Activated naive CD4-positive, alpha-beta T cell treated with anti-CD3 and anti-CD28 coated beads for 36 hours (primary cell): ENCODE measurements at places on chromosomes 16 and 17.

- peak; percentile 77 for DNase-seq
These were observed 3.4 kb downstream of the ZNF688 start for GRCh38 chr16:30567991-30568638.

DNA sequence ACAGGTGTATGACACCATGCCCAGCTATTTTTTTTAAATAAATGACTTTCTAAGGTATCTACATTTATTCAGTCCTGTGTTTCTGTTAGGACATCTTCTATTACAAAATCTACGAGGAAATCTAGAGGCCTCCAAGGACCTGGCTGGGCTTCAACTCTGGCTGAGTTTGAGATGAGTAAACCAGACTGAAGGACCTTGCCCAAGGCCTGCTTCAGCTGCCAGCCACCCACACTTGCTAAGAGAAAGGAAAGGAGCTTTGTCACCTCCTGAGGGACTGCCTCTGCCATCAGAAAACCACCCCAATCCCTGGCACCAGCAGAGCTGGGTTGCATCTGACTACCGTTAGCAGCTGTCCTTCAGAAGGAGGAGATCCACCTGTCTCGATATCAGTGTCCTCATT lies 1.3 kb upstream of the MYO1D start:
- no peak for DNase-seq

DNA sequence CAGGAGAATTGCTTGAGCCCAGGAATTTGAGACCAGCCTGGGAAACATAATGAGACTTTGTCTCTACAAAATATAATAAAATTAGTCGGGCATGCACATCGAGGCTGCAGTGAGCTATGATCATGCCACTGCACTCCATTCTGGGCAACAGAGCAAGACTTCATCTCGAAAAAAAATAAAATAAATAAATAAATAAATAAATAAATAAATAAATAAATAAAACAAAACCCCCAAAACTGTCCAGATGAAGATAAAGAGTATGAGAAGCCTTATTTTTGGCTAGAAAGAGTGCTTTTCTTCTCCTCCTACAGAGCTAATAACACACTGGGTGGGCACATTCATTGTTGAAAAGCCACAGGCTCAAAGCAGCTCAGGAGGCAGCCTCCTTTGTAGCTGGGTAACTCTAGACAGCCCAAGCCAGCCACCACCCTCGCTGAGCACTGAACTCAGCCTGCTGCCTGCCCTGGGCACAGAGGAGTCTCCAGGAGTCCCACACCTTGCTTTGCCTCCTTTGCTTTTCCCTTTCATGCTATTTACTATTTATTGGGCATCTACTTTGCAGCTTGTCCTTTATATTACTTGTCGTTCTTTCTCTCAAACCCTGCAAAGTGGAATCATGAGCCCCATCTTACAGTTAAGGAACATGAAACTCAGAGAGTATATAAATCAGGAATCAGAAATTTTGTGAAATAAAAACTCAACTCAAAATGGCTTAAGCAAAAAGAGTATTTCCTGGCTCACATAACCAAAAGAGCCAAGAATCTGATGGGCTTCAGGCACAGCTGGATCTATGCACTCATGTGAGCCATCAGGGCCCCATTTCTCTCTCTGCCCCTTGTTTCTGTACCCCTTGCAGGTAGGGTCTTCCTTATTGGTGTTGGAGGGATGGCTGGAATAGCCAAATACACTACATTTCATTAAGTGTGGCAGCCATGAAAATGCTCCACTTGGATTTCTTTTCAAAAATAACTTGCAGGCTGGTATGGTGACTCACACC lies 18.1 kb upstream of the C16orf87 start:
- no peak for DNase-seq

- no peak for DNase-seq
These were observed 282.9 kb upstream of the N4BP1 start for GRCh38 chr16:48892893-48893292.

DNA sequence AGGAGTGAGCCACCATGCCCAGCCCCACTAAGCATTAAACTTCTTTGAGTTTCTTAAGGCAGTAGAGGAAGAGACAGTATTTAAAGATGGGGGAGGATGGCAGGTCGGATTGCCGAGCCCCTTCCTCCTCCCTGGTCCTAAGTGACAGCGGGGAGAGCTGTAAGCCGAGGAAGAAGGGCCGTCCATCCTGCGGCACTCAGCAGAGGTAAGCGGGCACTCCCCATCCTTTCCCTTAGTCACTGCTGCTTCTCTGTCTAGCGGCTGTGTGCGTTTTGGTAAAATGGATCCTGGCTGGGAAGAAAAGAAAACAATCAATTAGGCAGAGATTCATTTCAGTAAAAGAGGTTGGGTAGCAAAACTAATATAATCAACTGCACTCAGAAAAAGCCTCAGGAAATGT lies 13.9 kb downstream of the DNAAF1 start:
- no peak for DNase-seq

DNA sequence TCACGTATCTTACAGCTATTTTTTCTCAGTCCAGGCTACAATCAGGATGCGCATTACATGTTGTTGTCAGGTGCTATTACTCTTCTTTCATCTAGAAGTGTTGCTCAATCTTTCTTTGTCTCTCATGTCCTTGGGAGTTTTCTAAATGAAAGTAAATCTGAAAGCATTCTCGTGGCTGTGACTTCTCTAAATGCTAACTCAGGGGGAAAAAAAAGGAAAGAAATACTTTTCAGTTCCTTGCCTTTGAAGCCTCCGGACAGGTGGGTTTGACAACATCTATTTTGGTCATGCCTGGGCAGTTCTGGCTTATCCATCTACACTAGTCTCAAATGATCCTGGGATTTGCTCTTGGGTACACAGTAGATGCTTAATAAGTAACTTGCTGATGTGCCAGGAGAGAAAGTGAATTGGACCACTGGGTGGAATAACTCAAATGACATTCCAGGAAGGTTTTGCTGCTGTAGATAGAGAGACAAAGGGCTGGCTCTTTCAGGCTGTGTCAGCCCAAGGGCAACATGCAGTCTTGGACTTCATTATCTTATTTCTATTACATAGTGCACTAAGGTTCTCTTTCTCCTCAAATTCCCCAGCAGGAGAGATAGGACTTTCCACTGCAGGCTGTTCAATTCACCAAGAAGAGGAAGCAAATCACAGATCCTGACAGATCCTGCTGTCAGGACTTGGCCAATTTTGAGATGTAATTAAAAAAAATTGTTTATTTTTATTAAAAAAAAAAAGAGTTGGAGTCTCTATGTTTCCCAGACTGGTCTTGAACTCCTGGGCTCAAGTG lies 63.6 kb upstream of the NFAT5 start:
- no peak for DNase-seq

GRCh38 chr17:16911141-16911937 lies 60.6 kb downstream of the TNFRSF13B start:
- peak; percentile 32 for DNase-seq

- peak; percentile 69 for DNase-seq
These were observed 4.8 kb downstream of the RPA1 start for GRCh38 chr17:1834380-1835149.

DNA sequence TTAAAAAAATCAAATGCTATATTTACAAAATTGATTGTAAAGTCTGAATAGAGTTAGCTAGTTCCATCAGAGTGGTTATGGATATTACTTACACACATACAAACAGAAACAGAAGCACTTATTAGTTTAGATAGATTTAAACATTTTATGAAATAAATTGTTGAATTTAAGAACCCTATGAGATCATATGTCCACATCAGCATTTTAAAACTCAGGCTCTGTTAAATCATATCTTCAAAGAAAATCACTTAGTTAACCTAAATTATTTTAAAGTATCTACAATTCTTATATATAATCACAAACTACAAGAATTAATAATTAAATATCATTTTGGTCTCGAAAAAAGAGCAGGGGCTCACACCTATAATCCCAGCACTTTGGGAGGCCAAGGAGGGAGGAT lies 42.5 kb downstream of the HELZ start:
- no peak for DNase-seq

GRCh38 chr17:13302983-13303382 lies 285.2 kb upstream of the ELAC2 start:
- DNase-seq, result no peak

- no peak for DNase-seq
These were observed 46.4 kb downstream of the STAT5A start for GRCh38 chr17:42334677-42335076.

GRCh38 chr16:52621651-52622050 lies 74.7 kb upstream of the TOX3 start:
- DNase-seq, result no peak

GRCh38 chr17:6893382-6894205 lies 62.1 kb upstream of the TEKT1 start:
- DNase-seq, result no peak

DNA sequence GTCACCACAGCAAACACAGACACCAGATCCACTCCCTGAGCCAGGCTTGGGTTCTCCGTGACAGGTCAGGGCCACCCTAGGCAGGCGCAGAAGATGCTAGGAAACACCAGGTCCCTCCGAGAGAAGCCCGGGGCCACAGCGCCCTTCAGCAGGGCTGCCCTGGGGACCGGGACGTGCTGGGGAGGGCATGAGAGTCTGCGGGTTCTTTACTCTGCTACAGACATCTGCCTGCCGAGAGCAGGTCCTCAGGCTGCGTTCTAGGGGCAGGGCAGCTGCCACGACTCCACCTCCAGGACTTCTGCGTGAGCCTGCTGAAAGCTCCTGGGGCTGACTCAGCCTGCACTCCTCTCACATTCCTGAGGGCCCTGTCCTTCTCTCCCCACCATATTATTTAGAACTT lies 11.4 kb downstream of the MYLK3 start:
- DNase-seq, result no peak

- DNase-seq, result no peak
These were observed 182.4 kb downstream of the RAB11FIP4 start for GRCh38 chr17:31573861-31574260.

DNA sequence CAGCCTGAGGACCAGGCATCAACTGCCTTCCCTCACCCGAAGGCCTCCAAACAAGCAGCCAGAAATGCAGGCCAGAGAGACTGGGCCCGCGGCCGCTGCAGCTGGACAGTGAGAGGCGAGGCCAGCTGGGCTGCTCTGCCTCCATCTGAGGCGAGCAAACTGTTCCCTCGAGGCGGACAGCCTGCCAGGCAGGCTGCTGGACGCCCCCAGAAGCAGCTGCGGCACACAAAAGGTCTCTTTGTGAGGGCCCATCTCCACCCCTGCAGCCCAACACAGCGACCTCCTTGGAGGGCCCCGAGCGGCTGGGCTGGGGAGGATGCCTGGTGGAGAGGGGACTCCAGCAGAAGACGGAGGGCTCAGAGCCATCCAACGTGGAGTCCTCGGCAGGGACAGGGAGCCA lies 4.7 kb downstream of the CORO7 start:
- no peak for DNase-seq

DNA sequence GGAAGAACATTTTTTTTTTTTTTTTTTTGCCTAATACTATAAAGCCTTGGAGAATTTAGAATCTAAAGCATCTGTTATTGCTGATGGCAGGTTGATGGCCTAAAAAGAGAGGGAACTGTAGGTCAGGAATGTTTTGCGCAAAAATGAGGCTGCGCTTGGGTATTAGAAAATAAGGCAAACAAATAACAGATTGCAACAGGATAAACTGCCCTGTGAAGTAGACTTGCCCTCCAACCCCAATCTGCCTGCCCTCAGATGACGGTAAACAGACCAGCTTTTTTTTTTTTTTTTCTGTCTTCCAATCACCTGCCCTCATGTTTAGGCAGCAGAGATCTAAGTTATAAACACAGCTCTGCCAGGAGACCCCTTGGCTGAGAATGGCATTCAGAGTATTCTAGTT lies 3.8 kb upstream of the DHX8 start:
- DNase-seq, result no peak

- peak; percentile 46 for DNase-seq
These were observed at the start of gene ABCC1 for GRCh38 chr16:15949210-15950160. Gene ABCC1 (plus strand): TSS chr16:15949616. CDS start chr16:15949752, 136 bp downstream.

DNA sequence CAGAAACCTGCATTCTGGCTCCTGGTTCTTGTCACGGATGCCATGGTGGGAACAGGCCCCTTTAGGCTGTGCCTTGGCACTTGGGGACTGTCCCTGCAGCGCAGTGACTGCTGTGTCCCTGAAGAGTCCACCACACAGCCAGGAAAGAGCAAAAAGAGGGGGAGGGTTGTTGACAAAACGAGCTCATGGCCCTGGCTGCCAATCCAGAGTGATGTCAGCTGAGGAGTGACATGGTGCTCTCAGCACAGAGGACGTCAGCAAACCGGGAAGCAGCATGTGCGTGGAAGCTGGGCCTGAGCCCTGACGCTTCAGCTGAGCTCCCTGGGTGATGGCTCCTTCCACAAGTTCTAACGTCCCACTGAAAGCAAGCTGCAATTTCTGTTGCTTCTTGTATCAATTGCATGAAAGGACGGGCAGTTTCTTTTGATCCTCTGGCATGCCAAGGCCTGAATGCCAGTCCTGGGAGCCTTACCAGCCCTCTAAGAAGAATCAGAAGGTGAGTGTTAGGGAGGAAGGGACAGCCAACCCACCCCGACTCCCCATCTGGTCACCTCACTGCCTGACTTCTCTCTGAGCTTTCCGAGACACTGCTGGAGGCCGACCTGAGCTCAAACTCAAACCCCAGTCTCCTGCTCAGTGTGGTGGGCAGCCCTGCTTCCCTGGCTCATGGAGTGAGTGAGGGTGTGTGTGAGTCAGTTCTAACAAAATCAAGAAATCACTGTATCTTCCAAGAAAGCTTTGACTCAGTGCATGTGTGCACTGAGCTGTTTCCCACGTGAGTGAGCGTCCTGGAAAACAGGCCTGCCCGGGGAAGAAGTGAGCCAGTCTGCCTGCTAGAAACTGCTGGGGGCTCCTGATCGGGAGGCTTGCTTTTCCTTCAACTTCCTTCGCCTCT lies 14.7 kb upstream of the WNT3 start:
- DNase-seq, result no peak

DNA sequence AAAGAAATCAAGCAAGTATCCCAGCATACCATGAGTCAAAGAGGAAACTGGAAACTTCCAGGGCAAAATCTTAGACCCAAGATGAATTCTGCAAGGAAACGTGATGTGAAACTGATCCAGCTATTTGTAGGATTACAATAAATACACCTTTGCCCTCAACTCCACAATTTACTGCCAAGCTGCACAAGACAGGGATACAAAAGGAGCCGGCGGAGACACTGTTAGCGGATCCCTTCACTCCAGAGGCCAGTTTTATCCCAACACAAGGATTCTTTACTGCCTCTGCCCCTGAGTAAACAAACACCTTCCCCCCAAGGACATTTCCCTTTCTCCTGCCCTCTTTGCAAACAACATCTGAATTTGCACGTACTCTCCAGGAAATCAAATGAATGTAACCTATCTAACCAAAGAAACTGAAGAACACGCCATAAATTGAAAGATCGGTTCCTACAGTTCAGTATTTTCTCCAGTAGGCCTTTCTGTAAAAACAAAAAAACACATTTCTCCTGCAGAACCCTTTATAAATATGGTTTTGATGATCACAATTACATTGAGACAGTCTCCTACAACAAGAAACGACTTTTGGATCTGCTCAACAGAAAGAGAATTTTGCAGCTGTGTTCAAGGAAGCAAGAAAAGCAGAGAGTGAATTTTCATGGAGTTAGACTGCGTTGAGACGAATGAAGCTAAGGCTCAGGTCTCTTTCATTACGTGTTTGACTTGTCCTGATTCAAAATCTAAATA lies 1.4 kb upstream of the CBX2 start:
- DNase-seq, result no peak

DNA sequence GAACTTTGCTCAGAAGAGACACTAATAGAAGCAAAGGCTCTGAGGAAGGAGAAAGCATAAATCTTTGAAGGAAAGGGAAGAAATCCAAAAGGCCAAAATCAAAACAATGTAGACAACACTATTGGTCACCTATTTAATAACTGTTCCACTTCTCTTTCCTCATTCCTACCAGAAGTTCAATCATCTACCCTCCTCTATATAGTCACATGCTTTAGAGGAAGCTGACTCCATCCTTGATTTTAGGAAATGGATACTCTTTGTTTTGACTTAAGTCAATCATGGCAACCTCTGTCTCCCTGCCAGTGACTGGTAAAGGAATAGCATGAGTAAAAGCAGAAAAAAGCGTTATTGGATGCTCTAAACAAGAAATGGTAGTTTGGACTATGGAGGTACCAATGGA lies 7.3 kb downstream of the BRIP1 start:
- no peak for DNase-seq
